Activated CD4-positive, alpha-beta T cell treated with anti-CD3 and anti-CD28 coated beads, Interleukin-10, Interleukin-2, amounts not matched to agents 100 ng/mL and 50 ng/mL, durations not matched to agents 16 hours and 8 hours (primary cell): ENCODE measurements at places on chromosomes 7 and 10.
A peak's percentile ranks its signal among the peaks of the same experiment; 100 is the strongest.

DNA sequence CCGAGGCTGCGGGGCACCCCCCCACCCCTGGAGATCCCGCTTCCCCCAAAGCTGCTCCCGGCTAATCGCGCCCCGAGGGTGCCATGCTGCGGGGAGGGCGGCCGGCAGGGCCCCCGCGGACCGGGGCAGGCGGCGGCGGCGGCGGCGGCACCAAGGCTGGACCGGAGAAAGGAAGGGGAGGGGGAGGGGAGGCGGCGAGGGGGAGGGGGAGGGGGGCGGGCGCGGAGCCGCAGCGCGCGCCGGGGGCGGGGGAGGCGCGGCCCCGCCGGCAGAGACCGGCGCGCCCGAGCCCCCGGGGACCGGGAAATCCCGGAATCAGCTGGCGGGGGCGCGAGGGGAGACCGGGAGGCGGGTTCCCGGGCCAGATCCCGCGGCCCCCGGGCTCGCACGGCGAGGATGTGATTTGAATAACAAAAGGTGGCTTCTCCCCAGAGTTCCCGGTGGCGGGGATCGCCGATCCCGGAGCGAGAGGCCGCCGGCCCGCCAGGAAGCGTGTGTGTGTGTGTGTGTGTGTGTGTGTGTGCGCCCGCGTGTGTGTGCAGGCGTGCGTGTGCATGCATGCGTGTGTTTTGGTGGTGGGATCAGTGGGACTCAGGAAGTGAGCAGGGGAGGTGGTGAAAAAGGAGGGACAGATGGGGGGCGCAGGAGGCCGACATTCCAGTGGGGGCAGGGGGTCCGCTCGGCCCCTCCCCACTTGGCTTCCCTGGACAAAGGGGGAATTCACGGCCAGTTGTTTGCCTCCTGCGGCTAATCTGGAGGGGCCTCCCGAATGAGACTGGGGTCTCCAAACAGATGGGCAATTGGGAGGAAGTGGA, 99.5 kb downstream of the HIP1 start:
- peak; percentile 24 for DNase-seq

DNA sequence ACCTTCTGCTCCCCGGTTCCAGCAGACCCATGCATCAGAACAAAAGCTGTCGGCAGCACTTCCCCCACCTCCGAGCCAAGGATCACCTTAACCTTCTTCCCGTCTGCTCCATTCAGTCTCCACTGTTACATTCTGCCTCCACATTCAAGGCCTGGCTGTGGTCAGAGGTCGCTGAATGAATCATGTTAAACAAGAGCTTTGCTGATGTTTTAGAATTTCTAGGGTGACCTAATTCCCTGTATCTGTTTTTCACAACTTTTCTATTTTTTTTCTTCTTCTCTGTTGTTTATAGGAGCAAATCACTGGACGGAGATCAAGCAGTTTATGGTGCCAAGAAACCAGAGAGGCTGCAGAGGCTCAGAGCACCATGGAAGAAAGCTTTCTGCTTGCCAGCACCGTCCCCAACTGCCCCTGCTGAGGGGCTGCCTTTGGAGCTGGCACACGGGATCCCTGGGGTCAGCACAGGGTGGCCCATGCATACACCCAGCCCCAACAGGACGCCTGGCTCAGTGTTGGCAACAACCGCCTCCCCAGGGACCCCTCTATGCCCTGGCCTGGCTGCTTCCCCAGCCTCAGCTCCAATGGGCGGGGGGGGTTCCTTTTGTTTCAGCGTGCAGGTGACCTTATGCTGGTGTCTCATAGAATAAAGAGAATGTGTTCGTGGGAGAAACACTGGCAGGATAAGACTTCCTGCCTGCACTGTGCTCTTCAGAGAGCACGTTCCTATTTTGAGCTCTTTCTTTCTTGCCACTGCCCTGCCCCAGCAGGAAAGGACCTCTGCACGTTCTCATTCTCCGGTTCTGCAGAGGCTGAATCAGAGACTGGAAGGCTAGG, 182.7 kb upstream of the LYZL2 start:
- no peak for DNase-seq

DNA sequence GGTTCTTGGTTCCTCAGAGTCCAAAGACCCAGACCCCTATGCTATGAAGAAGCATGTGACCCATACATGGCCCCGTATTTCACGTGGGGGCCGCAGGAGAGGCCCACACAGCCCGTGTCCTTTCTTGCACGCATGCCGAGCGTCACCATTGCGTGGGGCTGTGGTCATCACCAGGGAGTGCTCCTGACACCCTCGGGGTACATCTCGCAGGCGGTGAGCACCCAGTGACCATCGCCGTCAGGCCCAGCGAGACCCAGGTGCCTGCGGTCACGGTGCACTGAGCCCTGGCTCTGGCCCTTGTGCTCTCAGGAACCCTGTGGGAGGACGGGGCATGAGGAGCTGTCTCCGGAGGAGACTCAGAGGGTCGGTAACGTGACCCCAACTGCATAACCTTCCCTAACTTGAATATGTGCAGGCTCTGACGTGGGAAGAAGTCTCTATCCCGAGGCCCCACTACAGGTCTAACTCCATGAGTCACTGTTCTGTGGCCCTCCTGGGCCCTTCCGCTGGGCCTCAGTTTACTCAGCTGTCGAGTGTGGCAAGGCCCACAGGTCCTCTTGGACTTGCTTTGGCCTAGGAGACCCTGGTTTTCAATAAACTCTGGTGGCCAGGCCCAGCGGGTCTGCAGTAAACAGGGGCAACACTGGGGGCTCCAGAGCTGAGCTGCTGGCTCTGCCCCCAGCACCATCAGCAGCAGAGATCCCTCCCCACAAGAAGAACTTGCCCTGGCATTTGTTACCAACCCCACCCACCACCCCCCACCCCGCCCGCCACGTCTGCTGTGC, 503.9 kb downstream of the PTPRN2 start:
- no peak for DNase-seq

DNA sequence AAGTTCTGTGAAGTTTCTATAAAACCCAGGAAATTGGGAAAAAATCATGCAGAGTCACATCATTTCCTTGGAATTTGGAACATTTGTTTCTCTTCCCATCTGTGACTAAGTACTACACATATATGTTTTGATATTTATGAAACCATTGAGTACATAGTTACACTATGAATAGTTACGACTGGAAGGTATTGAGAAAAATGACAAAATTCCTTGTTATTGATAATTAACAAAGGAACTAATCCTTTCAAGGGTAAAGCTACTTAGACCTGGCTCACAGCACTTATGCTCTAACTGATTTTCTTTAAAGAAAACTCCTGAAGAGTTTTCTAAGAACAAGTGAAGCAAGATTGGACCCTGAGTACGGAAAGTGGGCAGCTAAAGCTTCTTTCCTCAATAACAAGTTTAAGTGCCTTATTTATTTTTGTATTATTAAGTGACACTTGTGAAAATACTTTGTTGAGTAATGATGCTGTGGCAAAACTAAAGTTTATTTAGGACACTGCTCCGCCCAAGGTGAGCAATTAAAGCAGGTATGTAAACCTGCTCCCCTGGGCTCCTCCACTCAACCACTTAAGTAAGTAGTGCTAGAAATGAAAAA, 12.0 kb upstream of the GLCCI1 start:
- DNase-seq = no peak

GRCh38 chr10:89829262-89829886, 128.0 kb downstream of the KIF20B start:
- DNase-seq = no peak

GRCh38 chr10:114749014-114749413, 72.6 kb upstream of the FHIP2A start:
- no peak for DNase-seq
